ENCODE measurements at places on chromosomes 5 and 9.

- DNase-seq, result no peak
Measured at GRCh38 chr5:115337882-115338281, 41.4 kb upstream of the CCDC112 start.

DNA sequence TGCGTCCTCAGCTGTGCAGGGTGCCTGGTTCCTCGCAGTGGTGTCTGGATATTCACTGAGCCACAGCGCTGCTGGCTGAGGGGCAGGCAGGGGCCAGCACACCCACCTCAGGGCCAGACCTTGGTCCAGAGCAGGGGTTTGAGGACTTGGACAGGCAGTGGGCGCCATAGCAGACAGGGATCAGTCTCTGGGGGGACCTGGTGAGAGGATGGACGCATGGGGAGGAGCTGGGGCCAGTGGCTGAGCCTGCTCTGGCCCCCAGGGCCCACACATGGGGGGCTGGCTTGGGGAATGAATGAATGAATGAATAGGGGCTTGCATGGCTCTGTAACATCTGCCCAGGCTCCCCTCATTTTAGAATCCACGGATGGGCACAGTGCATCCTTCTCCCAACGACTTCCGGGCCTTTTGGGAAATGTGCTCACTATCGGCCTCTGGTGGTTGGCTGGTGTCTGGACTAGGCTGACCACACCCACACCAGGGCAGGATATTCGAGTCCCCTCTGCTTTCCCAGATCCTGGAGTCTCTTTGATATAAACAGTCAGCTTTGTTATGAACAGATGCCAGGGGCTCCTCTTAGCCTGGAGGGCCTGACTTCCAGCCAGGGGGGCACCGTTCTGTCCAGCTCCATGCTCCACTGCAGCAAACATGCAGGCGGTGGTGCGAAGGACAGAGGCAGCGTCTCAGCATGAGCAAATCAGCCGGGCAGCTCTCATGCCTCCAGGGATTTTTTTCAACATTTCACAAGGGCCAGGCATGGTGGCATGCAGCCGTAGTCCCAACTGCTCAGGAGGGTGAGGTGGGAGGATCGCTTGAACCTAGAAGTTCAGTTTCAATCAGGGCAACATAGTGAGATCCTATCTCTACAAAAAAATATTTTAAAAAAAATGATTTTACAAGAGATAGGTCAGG is 62.6 kb downstream of the NEK6 start:
- DNase-seq, result peak; percentile 47

DNA sequence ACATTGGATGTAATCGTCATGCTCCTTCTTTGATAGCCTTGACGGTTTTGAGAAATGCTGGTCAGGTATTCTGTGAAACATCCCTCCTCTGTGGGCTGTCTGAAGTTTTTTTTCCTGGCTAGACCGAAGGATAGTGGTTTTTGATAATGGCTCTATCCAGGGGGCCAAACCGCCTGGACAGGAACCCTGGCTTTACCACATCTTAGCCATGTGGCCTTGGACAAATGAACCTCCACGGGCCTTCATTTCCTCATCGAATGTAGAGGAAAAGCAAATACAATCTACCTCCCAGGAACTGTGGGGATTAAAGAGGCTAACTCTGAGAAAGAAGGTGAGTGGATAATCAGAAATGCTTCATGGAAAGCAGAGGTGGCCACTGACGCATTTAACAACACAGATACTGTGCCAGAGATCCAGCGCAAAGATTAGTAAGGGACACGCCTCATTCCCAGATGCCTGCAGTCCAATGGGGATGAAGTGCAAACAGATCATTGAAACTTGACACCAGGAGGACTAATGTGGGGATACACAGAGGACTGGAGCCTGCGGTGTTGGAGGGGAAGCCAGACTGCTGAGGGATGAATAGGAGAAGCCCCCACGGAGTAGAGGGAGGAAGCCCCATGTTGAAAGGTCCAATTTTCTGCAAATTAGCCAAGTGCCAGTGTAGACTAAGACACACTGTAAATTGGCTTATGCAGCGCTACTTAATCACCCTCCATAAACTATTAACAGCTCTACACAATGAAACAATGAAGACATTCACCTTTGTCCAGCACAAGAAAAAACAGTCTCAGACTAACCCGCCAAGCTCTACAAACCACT is 41.6 kb downstream of the MYO10 start:
- DNase-seq, result no peak

- peak; percentile 87 for DNase-seq
Measured at GRCh38 chr5:99060306-99061261, 131.8 kb upstream of the CHD1 start.

DNA sequence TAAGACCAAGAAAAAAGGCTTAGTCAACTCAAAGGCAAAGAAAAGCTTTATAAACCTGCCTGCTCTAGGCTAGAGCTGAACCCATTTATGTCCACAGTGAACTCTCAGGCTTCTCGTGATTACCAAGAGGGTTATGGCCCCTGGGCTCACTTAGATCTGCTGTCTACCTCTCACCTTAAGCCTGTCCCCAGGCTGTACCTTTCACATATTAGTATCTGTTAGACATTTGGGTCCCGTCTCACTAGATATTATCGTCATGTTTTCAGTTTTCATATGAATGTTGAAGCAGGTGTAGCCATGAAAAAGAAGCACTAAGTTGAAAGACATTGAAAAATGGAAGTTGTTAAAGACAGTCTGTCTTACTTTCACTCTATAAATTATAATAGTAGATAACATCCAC is 75.2 kb upstream of the COX7C start:
- DNase-seq, result no peak

GRCh38 chr5:154179846-154180710 is 10.5 kb upstream of the GALNT10 start:
- no peak for DNase-seq

Measured in H1 (cell line).